Coronary artery (tissue), 2 donors: ENCODE measurements at places on chromosomes 6 and 20.

- DNase-seq = no peak
Observed at GRCh38 chr6:161079566-161080262, 88.1 kb downstream of the MAP3K4 start.

GRCh38 chr6:134347885-134348805, 30.2 kb upstream of the SGK1 start:
- peak; percentile 78 for DNase-seq

- DNase-seq = no peak
Observed at GRCh38 chr6:66499851-66500250, 792.8 kb upstream of the EYS start.

DNA sequence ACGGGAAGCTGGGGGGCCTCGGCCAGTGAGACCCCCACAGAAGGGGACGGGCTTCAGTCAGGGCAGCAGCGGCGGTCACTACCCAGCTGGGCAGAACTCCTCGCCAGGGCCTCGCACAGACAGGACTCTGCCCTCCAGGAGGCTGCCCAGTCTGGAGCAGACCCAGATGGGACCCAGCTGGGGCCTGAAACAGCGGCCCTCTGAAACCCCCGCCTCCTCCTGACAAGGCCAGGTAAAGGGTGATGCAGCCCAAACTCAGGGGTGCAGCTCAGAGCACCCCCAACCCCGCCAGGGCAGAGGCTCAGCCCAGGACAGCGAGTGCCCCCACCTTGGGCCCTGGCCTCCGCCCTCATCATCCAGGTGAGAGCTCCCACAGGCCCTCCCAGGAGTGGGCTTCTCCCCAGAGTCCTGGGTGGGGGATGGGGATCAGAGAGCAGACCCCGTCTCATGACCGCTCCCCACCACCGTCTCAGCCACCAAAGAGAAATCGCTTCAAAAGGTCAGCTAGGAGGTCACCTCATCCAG, 2.2 kb downstream of the EEF1A2 start:
- no peak for DNase-seq

- DNase-seq = no peak
Observed at GRCh38 chr6:66291905-66292304, 584.9 kb upstream of the EYS start.

GRCh38 chr20:504632-505075, 38.9 kb downstream of the CSNK2A1 start:
- no peak for DNase-seq

DNA sequence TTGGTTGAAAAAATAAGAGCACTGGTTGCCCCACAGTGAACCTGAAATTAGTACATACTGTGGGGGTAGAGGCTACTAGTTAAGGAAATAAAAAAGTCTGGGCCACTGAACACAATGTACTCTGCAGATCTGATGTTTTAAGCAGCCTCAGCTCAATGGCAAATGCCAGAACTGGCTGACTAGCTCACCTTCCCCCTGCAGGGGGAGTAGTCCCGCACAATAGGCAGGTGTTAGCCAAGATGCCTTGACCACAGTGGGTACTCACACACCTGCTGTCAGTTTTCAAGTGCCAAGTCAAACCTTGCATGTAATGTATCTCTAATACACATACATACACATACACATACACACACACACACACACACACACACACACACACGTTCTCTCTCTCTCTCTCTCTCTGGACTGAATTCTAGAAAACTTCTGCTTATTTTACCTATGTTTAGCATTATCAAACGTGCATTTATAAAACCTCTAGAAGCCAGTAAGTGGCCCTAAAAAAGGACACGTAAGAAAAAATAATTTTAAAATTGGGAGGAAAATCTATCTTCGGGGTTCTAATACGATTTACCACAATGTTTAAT, 36.1 kb downstream of the GMDS start:
- DNase-seq = no peak

DNA sequence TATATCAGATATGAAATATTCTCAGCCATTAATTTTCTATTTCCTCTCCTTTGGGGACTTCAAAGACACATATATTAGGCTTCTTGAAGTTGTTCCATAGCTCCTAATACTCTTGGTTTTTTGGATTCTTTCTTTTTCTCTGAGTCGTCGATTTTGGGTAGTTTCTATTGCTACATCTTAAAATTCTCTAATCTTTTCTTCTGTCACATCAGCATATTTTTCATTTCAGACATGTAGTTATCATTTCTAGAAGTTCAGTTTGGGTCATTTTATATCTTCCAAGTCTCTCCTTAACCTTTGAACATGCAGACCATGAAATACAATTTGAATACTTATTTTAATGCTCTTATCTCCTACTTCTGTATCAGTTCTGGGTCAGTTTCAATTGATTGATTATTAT, 38.9 kb upstream of the SCRT2 start:
- DNase-seq = no peak
